ENCODE measurements at places on chromosomes 11 and 22.

GRCh38 chr11:27914080-27914479 is 193.9 kb downstream of the KIF18A start:
- DNase-seq = no peak

DNA sequence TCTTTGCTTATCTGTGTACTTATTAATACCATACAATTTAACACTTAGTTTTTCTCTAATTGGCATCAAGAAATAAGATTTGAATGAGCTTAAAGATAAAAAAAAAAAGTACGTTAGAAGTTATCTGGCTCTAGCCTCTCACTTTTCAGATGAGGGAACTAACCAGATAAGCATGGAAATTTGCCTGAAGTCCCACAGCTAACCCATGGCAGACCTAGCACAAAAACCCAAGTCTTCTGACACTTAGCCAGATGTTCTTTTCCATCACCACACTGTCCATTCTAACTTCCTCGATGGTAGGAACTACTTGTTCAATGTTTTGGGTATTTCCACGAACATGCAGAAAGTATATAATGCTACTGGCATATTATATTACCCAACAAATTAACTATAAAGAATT is 7.4 kb upstream of the SOX6 start:
- no peak for DNase-seq

DNA sequence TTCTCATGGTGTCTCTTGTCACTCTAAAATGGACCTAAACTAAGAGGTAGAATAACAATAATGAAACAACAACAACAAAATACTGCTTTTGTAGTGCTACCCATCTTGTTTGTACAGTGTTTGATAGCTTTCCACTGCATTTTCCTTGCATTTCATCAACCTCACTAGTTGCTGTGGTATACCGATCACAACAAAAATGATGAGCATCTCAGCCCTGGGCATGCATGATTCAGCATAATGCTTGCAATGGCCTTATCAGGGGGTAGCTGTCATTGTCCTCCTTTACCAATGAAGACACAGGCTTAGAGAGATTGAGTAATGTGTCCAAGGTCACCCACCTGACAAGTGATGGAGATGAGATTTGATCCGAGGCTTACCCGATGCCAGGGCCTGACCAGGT is 682.5 kb downstream of the NTM start:
- DNase-seq = no peak

DNA sequence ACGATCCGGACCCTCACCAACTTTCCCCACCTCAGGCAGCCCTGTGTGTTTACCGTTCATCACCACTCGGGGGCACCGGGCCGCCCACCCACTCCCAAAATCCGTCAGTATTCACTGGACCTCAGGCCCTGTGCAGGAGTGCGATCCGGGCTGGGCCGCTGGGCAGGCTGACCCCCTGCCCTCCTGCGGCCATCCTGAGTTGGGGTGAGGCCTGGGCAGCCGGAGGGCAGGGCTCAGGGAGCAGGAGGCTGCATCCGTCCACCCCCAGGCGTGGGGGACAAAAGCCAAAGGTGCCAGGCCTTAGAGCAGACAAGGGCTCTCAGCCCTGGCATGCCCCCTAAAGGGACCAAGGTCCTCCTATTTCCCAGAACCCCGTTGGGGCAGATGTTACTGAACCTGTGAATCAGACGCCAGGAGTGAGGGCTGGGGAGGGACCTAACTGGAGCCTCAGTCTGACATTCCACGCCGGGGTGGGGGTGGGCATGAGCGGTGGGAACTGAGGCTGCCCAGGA is 16.8 kb upstream of the TMEM191C start:
- DNase-seq = no peak

DNA sequence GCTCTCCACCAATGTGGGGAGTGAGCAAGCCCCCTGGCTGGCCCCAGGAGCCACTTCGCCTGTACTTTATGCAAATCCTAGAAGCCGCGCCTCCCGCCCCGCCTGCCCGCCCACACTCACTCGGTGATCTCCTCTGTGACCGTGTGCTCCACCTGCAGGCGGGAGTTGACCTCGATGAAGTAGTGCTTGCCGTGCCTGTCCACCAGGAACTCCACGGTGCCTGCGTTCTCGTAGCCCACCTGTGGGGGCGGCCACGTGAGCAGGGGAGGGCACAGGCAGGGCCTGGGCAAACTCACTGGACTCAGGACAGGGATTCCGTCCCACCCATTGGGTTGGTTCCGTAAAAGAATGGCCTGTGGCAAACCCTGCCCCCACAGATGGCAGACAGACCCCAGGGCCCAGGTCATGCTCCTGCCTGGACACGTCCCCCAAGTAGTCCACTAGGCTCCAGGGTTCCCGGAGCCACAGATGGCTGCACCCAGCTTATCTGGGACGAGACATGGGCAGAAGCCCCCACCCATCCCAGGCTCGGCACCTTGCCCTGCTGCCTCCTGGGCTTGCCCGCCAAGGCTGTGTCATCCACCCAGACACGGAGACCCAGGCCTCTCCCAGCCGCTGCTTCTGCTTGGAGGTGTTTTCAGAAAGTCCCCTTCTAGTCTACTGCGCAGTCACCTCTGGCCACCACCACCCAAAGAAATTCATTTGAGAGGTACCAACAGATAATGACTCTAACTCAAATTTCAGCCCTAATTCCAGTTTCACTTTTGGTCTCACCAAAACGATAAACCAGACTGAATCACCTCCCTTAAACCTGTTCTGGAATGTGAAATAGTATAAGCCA is 12.1 kb downstream of the LRFN4 start:
- DNase-seq = no peak

- DNase-seq = no peak
These were observed 13.4 kb upstream of the GRK2 start for GRCh38 chr11:67252831-67253239.

DNA sequence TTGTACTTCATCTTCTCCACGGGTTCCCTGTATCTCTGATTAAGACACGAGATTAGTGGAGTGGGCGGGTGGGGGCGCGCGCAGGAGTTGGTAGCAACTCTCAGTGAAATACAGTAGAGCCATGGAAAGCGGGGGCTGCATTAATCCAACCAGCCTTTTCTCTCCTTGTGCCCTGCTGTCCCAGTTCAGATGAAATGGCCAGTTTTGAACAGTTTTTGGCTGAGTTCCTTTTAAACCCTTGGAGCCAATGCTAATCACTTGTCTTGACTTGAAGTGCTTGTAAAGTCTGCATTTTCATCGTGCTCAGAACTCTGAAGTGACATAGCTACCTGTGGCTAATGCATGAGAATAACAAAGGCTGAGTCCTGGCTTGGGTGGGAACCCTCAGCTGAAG is 734 bp upstream of the TMEM123 start:
- DNase-seq = no peak

GRCh38 chr11:72863916-72864315 is 49.7 kb downstream of the ATG16L2 start:
- DNase-seq = no peak

DNA sequence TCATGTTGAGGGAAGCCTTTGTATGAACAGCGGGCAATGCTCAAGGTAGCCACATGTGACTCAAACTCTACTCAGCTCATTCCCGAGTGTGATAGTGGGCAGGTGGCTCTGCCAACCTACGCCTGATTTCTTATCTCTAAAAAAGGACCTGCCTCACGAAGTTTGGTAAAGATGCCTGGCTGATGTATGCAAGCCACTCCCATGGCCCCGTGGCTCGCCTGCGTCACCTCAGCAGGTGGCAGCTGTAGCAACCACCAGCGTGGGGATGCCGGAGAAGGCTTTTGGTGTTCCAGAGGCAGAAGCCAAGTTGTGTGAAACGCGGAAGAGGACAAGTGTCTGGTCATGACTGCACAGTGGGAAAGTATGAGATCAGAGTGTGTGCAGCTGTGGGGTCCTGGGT is 5.4 kb downstream of the FADS2 start:
- DNase-seq = no peak

DNA sequence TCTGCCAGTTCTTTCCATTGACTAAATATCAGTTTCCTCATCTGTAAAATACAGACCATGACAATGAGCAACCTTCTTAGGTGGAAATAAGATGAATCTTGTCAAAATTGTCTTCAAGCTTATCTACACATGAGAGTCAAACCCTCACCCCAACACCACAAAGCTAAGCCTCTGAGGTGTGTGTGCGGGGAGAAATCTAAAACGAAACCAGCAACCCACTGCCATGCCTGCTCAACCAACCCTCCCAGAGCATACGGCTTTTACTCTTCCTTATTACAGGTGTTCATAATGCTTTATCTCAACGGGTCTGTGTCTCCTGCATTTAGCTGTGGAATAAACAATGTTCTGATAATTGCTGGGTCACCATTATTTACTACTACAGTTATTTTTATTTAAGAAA is 235.4 kb downstream of the KIRREL3 start:
- no peak for DNase-seq

GRCh38 chr11:64048042-64048854 is 12.5 kb downstream of the FLRT1 start:
- DNase-seq = no peak

GRCh38 chr11:112322173-112322790 is 61.6 kb upstream of the PLET1 start:
- no peak for DNase-seq

- DNase-seq = no peak
These were observed 533.1 kb downstream of the ETS1 start for GRCh38 chr11:128053981-128054931.

- DNase-seq = no peak
These were observed 766.4 kb downstream of the FAM181B start for GRCh38 chr11:81967242-81967641.

GRCh38 chr11:128734103-128734831 is 40.4 kb downstream of the FLI1 start:
- no peak for DNase-seq

DNA sequence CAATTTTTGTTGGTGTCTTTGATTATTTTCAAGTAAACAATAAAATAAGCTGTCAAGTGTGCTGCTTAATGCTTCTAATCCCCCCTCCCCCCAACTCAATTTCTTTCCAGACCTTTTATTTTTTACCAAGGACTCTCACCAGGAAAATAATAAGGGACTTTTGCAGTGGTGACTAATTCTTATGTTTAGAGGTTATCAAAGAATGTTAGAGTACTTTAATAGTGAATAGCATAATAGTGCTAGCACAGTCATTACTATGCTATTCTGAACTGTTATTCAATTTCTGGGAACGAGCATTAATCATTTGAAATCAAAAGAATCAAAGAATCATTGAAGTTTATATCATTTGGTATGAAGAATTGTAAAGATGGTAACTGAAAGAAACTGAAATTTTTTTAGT is 251.4 kb downstream of the DDX10 start:
- no peak for DNase-seq

GRCh38 chr11:72430741-72431570 is 3.4 kb downstream of the CLPB start:
- DNase-seq = no peak

DNA sequence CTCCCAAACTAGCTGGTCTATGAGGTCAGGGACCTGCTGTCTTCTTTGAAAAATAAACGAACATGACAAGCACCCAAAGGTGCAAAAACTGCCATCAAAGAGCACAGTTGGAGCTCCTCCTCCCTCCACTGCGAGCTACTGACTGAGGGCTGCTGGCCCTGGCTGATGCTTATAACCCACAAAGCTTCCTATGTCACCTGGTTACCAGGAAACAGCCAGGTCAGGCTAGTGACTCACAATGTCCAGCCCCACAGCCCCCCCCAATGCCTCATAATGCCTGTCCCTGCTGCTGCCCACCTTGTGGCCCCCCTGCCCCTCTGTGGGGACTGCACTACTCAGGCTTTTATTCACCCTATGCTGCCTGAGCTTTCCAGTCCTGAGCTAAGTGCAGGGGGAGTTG is at the start of gene DRICH1:
TSS of gene DRICH1 (minus strand) at position 144 of the 400 bp plus-strand sequence. CDS start 298 bp downstream, outside the sequence.
- DNase-seq = no peak

- no peak for DNase-seq
These were observed 14.6 kb downstream of the ACAT1 start for GRCh38 chr11:108135845-108136544.

DNA sequence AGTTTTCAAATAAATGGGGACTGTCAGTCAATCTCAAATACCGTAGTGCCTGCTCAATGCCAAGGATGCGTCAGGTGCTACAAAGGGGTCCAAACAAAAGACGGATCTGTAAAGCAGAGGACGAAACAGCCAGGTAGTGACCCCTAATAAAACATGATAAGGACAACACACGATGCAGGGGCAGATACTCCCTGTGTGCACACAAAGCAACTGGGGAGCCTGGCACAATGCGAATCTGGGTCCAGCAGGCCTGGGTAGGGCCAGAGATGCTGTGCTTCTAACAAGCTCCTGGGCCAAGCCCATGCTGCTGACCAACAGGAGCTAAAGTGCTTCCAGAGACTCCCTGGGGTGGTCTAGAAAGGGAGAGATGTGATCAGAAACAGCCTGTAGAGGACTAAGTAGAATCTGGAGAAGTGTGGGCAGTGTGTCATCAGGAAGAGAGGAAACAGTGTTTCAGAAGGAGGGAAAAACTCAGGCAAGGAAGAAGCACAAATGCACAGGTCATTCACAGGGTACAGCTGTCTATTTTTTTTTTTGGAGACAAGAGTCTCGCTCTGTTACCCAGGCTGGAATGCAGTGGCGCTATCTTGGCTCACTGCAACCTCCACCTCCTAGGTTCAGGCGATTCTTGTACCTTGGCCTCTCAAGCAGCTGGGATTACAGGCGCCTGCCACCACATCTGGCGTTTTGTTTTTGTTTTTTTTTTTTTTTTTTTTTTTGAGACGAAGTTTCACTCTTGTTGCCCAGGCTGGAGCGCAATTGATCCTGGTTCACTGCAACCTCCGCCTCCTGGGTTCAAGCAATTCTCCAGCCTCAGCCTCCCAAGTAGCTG is 74.5 kb downstream of the MICAL3 start:
- DNase-seq = no peak

Measured in AG09319 (cell line).